Urinary bladder (tissue), 4 donors: ENCODE measurements at places on chromosomes 5 and 9. TPM values are rescaled to one million over a fixed set of nuclear protein-coding genes. Genes with fewer than 3 reads are reported as not detected.

Gene CNTNAP3
- 4.3 TPM for polyA plus RNA-seq

Gene KIF4B
- polyA plus RNA-seq: not detected

Gene DAPK1
- 12.1 TPM for polyA plus RNA-seq

Gene FOXD4L4
- polyA plus RNA-seq: not detected

Gene PDE6A
- polyA plus RNA-seq: 0.01 TPM

Gene OR1J1
- polyA plus RNA-seq: not detected

Gene C7
- polyA plus RNA-seq: 609 TPM

Gene MED10
- 44.7 TPM for polyA plus RNA-seq

Gene ASTN2
- polyA plus RNA-seq: 3.1 TPM

Gene PCDHB10
- polyA plus RNA-seq: 5.1 TPM

Gene PCDHA7
- 0.14 TPM for polyA plus RNA-seq

Gene LRRC19
- polyA plus RNA-seq: not detected

Gene CCNO
- 2.8 TPM for polyA plus RNA-seq
